ENCODE measurements at places on chromosomes 5 and 9.

DNA sequence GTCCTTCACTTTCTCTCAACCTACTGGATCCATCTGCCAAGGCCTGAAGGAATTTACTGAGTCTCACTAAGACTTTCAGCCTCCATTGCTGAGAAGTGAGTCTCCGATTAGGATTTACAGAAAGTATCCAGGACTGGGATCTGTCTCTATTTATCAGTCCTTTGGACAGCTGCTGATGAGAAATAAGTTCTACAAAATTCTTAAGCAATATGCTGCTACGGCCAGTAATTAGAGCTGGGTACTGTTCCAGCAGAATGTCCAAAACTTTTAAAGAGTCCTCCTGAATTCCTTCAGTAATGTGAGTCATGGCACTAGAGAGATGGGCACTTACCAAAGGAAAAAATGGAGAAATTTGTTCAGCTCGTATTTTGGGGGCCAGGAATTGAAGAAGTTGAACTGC, 5.9 kb downstream of the TEX10 start:
- DNase-seq, result no peak

GRCh38 chr5:1053391-1054017, 44.9 kb downstream of the NKD2 start:
- no peak for DNase-seq

- no peak for DNase-seq
Measured at GRCh38 chr5:43661102-43661501, 58.1 kb downstream of the NNT start.

- no peak for DNase-seq
Measured at GRCh38 chr5:79853676-79854418, 137.2 kb downstream of the MTX3 start.

GRCh38 chr5:151143645-151144044, 13.9 kb downstream of the ANXA6 start:
- DNase-seq, result no peak

GRCh38 chr9:78031893-78032729, 500 bp upstream of the GNAQ start:
- no peak for DNase-seq

DNA sequence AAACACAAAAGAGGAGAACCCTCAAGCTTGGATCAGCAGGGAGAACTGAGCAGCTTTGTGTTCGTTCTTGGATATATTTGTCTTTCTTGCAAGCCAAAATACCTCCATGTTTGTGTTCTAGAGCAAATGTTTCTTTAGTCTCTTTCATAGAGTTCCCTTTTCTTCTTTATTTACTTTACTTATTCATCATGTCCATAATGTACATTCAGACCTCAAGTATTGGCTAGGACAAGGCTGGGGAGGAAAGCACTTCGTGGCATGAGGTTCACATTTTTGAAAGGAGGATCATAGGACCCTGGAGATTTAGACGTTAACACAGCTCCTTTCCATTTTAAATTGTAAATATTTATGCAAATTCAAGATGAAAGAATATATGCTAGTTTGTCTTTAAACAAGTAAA, 590.2 kb upstream of the MEF2C start:
- DNase-seq, result no peak

DNA sequence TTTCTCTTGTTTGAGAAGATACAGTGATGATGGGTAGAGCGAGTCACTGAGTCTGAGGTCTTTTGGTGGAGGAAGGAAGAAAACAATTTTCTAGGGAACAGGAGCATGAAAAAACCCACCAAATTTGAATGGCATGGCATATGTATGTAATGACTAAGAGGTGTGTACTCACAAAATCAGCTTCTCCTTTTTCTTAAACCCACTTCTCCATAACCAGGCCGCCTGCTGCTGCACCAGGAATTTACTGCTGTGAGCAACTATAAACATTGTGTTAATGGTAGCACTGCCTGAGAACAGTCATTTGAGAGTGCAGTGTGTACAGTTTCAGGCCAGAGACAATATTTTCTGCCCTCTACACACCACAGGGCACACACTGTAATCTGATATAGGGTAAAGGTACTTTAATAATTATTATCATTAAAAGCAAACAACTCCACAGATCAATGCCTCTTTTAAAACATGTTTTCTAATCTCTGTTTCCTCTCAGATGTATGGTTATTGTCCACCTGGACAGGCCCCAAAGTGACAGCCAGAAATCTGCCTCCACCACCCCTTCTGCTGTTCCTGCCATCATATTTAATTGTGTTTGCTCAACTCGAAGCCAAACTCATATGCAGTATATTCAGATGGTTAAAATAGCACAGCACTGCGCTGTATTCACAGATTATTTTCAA, 241.6 kb downstream of the KIAA0825 start:
- DNase-seq, result no peak

DNA sequence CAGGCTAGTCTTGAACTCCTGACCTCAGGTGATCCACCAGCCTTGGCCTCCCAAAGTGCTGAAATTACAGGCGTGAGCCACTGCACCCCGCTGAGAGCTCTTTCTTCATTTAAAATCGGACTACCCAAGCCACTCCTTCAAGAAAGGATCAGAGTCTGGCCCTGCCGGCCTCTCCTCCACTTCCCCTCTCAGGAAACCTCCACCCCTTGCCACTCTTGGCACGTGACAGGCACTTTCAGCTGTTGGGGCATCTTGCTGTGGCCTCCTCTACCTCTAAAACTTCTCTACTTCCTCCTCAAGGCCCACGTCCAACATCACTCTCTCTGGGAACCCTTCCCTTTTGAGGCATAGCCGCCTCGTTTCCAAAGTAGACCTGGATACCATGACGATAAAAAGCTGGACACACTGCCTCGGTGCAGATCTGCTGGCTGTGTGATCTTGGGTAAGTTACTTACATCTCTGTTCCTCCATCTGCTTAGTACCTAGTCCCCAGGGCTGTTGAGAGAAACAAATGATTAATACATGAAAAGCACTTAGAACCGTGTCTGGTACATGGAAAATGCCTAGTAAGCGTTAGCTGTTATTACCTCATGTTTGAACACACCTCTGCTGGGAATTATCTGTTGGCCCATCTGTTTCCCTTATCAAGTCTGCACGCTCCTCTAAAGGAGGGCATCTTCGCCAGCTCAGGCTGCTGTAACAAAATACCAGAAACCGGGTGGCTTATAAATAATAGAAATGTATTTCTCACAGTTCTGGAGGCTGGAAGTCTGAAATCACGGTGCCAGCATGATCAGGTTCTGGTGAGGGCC, 55.3 kb downstream of the SMIM23 start:
- DNase-seq, result no peak

- no peak for DNase-seq
Measured at GRCh38 chr9:69495296-69495695, 170.3 kb downstream of the ENTREP1 start.

DNA sequence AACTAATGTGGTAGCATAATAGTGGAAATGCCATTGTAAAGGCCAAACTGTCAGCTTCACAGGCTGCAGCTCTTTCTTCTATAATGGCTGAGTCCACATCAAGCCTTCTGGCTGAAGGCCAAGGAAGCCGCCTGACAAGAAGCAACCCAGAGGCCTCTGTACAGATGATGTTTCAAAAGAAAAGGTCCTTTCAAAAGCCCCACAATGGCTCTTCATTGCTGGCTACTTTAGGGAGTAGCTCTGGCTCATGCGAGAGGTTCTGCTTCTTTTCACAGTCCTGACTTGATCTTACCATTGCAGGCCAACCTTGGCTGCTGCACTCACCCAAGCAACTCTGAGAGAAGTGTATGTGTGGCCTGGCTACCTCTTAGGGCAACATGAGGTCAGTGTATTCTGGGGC, 54.5 kb upstream of the EQTN start:
- no peak for DNase-seq

DNA sequence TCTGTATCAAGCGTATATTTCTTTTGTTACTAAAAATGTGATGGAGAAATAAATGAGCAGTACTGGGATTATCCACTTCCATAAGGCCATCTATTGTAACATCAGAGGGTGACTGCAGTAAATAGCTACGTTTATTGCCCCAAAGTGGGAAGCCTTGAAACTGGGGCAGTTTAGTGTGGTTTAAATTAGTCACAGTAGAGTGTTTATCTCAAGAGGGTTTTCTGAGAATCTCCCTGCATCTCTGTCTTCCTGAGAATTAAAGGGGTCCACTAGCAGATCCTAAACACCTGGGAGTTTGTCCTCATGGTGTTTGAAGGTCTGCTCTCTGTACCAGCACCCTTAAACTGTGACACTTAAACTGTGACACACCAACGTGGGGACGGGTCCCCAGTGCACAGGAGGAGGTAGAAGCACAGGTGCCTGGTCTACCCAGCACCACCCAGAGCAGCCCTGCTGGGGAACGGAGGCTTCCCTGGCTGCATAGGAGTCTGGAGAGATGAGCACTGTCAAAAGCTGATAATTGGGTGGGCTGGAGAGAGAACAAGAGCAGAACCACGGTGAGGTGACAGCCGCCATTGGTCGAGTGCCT, 25.2 kb downstream of the PRRC2B start:
- no peak for DNase-seq

GRCh38 chr5:142246258-142246657, 78.6 kb downstream of the SPRY4 start:
- no peak for DNase-seq

- DNase-seq, result no peak
Measured at GRCh38 chr9:87255431-87256155, 242.1 kb upstream of the DAPK1 start.
